ENCODE measurements at places on chromosomes 16 and 17.

DNA sequence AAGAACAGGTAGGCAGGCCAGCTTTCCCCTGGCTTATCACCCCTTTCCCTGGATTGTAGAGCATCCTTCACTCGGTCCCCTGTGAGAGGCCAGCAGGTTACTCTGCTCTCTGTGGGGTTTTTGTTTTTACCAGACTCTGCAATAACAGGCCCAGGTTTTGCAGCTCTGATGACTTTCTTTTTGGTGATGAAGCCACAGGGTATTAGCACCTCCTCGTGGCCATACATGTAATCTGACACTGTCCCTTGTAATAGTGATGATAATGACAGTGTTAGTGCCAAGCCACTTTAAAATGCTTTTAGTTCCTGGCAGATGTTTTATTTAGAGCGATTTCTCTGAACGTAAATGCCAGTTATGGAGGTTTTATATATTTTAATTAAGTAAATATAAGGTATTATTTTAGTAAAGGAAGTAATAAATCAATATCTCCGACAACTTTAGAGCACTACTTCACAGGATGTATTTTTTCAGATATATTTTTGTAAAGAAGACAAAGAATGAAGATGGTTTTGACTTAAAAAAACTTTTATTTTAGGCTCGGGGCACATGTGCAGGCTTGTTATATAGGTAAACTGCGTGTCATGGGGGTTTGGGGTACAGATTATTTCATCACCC, 38.0 kb upstream of the CPHXL start:
- DNase-seq = peak; percentile 69

DNA sequence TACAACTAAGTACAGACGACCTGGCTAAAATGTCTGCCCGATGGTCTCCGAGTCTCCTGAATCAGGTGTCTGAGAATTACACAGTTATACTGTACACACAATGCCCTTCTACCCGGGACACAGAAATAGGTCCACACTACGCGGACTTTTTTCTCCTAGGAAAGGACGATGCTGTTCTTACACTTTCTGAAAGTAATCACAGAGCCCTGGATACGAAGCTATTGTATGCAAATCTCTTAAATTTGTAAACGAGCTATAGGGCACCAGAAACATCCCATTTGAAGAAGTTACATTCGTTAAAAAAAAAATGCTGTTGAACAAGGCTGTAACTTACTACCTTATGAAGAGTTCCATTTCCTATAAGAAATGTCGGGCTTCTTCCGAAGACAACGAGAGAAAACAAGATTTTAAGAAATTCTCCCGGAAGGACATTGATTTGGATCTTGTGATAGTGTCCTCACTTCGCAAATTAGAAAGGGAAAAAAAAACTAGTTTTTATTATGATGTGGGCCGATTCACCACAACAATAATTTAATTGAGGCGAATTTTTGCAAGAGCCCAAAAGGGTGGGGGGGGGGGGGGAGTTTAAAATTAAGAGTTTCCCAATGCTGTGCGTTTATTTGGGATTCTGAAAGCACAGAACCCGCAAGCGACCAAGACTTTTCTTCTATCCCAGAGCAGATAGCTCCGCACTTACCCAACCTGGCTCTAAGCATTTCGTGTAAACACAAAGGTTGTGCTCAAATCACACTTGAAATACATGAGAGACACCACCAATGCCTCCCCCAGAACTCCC, 1.5 kb upstream of the SOX9 start:
- no peak for DNase-seq

GRCh38 chr17:59761385-59762048, 54.1 kb downstream of the VMP1 start:
- no peak for DNase-seq

GRCh38 chr16:65919145-65919985, 447.1 kb upstream of the CDH5 start:
- DNase-seq = no peak

Measured in T-helper 1 cell (primary cell).